ENCODE measurements at places on chromosomes 5 and 9.

DNA sequence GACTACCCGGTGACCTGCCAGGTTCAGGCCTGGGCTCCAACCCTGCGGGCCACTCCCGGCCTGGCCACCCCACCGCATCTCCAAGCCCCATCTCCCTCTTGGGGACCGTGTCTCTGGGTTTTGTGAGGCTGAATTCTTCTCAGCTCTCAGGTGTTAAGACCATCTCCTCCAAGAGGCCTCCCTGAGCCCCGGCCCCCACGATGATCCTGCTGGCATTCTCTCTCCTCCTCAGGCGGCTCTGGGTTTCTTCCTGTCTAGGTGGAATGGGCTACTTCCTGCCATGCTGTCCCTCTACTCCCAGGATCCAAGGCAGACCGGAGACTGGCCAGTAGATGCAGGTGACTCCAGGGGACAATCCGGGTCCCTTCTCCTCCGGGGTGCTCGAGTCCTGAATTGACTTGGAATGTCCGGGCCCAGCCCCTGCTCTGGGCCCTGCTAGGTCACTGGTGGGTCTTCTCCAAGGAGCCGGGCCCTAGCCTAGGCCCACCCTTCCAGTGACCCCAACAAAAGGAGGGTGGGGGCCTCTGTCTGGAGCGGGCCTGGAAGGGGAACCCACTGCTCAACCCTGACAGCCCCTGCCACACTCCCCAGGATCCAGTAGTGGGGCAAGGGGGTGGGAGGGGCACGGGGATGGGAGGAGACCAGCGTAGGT, 219.8 kb downstream of the C9orf50 start:
- DNase-seq, result peak; percentile 31

DNA sequence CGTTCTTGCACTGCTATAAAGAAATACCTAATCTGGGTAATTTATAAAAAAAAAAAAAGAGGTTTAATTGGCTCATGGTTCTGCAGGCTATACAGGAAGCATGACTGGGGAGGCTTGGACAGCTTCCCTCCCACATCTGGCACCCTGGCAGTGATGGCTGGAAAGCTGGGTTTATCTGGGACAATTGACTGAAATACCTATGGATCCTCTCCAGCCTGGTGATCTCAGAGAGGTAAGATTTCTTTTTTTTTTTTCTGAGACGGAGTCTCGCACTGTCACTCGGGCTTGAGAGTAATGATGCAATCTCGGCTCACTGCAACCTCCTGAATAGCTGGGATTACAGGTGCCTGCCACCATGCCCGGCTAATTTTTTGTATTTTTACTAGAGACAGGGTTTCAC, 22.7 kb upstream of the UGCG start:
- DNase-seq, result no peak

DNA sequence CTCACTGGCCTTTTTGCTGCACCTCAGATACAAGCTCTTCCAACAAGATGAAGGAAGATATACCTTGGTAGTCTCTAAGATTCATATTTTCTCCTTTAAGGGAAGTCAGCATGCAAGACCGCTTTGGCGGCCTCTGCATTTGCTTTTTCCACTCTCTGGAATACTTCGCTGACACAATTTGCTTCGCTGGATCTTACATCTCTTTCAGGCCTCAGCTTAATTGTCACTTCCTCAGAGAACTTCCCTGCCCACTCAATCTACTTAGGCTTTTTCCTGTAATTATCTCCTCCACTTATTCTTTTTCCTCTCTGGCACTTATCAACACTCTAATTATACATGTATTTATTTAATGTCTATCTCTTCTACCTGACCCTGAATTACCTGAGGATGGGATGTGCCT, 1131.1 kb upstream of the WWC1 start:
- DNase-seq, result no peak

DNA sequence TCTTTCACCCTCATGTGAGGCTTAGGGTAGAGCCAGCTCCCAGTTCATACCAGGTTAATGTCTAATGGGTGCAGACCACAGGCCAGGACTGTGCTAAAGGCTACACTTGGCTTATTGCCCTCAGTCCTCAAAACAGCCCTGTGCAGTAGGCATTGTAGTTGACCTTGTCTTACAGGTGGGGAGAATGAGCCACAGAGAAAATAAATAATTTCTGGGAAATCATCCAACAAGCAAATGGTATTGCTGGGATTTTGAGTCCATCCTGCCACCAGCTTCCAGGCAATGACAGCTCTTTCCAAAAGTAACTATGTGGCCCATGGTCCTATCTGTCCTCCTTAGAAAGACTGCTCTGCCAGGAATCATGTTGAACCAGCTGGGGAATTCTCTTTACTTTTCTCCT, 450.0 kb downstream of the GADD45G start:
- DNase-seq, result no peak

GRCh38 chr5:10323588-10324488, 16.1 kb upstream of the CMBL start:
- DNase-seq, result no peak

DNA sequence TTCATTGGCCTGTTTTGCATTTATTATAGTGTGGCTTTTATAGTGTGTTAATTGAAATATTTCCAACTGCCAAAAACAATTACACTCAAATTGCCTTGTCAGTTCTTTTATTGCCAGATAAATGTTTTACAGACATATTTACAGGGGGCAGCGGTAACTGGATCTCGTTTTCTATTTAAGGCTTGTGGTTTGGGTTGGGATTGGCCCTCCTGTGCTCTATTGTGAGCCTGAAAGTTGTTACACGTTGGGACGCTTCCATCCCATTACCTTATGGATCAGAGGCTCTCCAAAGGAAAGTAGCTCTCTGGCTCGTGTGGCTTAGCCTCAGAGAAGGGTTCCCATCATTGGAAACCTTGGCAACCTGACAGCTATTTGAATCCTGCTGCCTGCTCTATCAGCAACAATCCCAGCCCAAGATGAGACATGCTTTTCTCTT, 20.8 kb downstream of the DNAI1 start:
- DNase-seq, result no peak

- DNase-seq, result no peak
These were observed 50.2 kb downstream of the SMC2 start for GRCh38 chr9:104144336-104144735.

- DNase-seq, result no peak
These were observed 375.0 kb upstream of the CCNH start for GRCh38 chr5:87787625-87788256.

DNA sequence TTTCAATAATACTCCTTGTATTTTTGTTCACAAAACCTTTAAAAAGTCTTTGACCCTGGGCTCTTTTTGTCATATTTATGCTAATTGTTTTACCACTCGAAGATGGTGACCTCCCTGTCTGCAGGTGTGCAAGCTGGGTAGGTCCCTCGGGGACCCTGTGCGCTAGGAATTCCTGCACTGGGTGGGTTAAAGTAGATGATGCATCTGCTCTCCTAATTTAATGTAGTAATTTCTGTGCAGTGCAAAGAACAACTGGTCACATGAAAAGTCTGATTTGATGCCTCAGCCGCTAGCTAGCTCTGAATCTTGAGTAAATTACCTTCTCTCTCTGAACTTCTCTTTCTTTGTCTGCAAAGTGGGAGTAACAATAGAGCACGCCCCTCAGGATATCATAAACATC, 139.1 kb upstream of the OTULINL start:
- DNase-seq, result no peak

DNA sequence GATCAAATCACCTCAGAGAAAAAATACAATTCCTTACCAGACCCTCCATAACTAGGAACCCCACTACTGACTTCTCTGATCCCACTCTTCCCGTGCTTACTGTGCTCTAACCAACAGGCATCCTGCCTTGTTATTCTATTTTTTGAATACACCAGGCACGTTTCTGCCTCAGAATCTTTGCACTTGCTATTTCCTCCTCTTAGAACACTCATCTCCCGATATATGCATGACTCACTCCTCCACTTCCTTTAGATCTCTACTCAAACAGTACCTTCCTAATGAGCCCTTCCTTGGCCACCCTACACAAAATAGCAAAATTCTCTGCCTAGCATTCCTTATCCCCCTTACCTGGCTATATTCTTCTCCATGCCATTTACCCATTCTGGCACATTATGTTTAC, 43.9 kb downstream of the MAPKAP1 start:
- no peak for DNase-seq
